Hematopoietic multipotent progenitor cell (in vitro differentiated cells): ENCODE measurements at places on chromosomes 7 and 10. TPM values are rescaled to one million over a fixed set of nuclear protein-coding genes. Genes with fewer than 3 reads are reported as not detected.
A peak's percentile ranks its signal among the peaks of the same experiment; 100 is the strongest.

- DNase-seq = no peak
Measured at GRCh38 chr7:66739477-66739876, 1.1 kb upstream of the RABGEF1 start.

DNA sequence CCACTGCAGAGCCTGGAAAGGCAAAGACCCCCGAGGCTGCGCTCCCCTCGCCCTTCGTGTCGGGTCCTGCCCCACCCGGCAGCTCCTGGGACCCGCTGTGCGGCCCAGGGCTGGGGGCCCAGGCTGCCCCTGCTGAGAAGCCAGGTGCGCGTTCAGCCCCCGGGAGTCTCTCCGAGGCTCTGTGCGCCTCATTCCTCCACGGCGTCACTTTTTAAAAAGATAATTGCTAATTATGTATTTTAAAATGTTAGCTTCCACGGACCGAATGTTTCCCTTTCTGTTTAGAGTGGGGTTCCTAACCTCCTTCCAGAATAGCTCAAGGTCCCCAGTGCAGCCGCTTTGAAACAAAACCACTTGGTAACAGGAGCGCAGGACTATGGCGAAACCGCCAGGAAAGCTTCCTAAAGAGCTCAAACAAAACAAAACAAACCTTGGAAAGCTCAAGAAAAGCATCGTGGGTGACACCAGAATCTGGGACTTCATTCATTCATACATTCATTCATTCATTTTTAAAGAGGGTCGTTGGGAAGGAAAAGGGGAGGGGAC lies 45.6 kb downstream of the PDIA4 start:
- DNase-seq = no peak

DNA sequence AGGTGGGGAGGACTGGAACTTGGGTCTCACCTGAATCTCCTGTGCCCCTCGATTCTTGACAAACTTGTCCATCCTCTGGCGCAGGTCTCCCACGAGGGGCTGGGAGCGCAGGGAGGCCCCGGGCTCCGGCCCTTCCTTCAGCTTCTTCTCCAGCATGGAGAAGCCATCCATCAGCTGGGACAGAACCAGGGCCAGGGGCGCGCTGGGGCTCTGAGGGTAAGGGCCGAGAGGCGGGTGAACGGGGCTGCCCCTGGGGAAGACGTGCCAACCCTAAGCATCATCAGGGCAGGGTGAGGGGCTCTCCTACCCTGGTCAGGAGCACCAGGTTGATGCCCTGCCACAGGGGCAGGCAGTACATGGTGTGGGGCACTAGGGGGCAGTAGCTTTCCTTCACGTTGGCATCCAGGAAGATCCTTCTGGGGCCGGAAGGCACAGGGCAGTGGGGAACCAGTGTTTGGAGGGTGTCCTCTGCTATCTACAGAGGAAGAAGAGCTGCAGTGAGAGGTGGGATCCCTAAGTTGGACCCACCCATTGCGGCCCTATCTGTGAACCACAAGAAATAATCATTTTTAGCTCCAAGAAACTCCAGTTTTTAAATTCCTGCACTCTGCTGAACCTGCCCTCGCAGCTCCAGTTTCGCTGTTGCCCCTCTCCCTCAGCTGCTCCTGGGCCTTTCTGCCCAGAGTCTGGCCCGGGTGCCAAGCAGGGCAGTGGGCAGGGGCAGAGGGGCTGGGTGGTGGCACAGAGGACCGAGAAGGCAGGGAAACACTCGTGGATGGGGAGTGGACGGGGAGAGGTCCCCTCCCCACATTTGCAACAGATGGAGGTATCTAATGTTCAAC lies 10.8 kb upstream of the PYROXD2 start:
- DNase-seq = peak; percentile 29

The ADCY1 gene
- under 0.01 TPM for total RNA-seq

DNA sequence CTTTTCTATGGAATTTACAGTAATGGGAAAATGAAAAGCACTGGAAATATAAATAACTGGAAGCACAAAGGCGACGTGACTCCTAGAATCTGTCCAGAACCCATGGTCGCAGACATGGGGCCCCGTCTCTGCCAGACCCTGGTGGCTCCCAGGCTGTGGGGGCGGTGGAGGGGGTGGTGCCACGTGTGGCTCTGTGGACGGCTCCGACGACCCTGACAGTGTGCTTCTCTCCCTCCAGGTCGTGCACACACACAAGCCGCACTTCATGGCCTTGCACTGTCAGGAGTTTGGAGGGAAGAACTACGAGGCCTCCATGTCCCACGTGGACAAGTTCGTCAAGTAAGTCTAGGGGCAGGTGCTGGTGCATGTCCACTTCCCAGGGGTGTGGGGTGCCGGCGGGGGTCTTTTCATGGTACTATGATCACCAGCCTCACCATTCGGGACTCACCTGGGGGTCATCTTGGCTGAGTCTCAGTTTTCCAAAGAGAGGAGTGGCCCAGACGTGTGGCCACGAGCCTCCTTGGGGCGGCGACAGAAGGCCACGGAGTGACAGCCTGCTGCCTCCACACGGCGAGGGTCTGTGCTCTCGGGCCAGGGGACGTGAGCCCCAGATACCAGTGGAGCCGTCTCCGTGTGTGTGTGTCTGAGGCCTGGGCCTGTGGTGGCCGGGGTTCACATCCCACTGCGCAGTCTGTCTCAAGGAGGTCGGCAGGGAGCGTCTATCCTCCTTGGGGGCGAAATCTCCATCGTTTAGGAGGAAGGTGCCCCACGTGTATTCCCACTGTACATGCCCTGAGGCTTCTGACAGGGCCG lies 108.2 kb downstream of the INPP5A start:
- DNase-seq = no peak

DNA sequence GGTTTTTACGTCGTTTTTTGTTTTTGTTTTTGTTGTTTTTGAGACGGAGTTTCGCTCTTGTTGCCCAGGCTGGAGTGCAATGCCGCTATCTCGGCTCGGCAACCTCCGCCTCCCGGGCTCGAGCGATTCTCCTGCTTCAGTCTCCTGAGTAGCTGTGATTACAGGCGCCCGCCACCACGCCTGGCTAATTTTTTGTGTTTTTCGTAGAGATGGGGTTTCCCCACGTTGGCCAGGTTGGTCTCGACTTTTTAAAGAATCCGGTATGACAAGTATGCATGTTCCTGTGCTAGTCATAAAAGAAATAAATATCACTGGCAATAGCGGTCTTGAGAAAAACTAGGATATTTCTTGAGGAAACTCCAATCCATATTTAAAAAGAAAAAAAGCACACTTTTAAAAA lies 2.7 kb upstream of the ARL4A start:
- DNase-seq = no peak

DNA sequence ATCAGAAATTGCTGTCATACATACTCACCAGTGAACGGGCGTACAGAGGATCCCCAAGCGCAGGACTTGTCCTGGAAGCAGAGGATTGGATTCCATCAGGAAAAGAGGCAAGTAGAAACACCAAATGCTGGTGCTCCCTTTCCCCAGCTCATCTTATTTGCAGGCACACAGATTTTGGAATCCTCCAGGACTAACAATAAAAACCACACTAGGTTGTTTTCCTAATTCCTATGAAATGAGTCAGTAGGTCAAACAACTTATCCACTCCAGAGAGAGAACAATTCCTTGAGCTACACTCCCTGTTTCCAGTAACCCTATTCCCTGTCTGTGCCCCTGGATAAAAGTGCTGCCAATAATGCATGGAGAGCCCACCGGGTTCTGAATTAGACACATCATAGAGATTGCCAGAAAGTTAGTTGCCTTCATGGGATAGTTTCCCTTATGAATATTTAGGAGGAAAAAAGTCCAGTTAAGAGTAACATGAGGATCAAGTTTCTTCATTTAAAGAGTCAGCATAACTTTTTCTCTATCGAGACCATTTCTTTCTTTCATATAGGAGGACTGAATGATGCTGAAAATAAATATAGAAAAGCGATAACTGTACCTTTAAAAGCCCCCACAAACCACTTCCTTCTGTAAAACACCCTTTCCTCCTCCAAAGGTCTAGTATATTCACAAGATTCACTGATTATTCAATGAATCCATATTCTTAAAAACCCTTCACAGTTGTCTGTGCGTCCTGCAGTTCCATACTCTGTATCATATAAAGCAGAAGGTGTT lies 178.3 kb upstream of the KLF14 start:
- DNase-seq = no peak

The ZNF425 gene
- total RNA-seq = 3.0 TPM

DNA sequence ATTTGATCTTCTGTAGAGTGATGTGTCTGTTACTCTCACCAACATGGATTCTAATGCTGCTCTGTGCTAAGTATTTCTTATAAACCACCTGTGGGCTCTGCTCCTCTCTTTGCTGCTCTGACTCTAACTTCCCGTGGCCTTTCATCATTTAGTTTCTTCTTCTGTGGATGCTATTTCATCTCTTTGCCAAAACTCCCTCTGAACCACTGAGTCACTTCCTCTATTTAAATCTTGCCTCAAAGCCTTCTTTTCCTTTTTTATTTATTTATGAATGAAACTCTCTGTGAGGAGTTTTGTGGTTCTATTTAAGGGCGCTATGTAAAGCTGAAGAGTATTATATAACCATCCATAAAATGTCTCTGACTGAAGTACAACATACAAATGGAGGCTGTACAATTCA lies 538.5 kb downstream of the SUGCT start:
- peak; percentile 14 for DNase-seq

DNA sequence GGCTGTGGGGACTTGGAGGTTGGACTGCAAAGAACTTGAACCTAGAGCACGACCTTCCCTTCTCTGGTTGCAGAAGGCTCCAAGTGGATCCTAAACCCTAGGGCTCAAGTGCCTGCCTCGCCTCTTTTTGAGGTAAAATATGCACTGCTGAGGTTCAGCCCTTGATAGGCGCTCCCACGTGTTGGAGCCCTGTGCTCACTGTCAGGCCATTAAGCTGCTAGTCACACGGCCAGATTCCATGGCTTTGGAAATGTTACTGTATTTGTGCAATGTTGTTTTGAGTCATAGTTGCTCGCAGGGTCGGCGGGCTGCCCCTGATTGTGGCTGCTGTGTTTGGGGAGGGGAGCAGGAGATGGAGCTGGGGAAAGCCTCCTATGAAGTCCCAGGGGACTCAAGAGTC lies 39.8 kb upstream of the PCBD1 start:
- no peak for DNase-seq

GRCh38 chr10:79105150-79105739 lies 36.5 kb downstream of the ZMIZ1 start:
- no peak for DNase-seq

GRCh38 chr7:158683541-158683940 lies 21.1 kb downstream of the NCAPG2 start:
- no peak for DNase-seq

The LDB3 gene
- total RNA-seq = not detected

GRCh38 chr7:79897166-79897565 lies 237.5 kb upstream of the GNAI1 start:
- no peak for DNase-seq

The RNF133 gene
- not detected for total RNA-seq

The BPGM gene
- total RNA-seq = 5.9 TPM

The UBTD1 gene
- 4.6 TPM for total RNA-seq

DNA sequence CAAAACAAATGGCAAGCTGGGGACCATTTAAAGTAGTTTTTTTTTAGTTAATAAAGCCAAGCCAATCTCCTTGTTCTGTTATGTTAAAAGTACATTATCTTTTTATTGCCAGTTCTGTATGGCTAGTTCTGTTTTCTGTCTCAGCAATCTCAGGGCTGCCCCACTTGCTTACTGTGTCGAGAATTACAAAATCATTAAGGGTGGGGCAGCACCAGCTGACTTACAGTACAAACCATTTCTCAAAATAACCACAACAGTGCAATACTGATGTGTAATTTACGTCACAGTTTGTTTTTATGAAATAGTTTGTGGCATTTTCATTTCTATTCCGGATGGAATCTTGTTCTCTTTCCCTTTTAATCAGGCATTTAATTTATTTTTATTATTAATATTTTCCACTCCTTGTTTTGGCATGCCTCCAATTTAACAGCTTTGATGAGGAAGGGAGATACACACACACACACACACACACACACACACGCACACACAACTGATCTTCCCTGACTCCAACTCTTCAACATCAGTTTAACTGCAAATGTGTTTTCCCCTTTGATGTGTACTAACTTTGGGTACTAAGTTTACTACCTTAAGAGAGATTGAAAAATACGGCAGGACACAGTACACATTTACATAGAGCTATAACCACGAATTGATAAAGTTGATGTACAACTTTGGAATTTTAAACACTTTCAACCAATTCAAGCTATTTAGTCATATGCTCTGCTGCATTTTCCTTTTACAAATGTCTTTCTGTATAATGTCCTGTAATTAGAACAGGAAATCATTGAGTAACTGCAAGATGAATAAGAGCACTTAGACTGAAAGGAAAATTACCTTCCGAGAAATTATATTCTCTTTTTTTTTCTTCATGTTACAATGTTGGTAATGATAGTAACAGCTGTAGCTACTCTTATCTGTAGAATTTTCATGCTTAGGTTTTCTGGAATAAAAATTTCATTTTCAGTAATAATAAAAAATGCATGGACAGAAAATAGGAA lies 91.5 kb downstream of the ARID5B start:
- DNase-seq = peak; percentile 50
